ENCODE measurements at places on chromosomes 7 and 10. TPM values are rescaled to one million over a fixed set of nuclear protein-coding genes. Genes with fewer than 3 reads are reported as not detected.
A peak's percentile ranks its signal among the peaks of the same experiment; 100 is the strongest.

DNA sequence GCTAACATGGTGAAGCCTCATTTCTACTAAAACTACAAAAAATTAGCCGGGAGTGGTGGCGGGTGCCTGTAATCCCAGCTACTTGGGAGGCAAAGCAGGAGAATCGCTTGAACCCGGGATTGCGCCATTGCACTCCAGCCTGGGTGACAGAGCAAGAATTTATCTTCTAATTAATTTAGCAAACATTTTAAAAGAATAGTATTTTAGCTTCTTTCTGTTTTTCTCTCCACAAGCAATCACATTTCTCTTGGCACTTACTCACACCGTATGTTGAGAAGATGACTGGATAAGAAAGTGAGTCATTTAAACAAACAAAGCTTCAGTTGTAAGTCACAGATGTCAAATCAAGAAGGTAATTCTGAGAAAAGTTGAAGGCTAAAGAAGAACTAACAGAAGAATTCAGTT lies 264.0 kb downstream of the ARL4A start:
- DNase-seq, result no peak

The KMT2E gene
- polyA plus RNA-seq, result 68.2 TPM

The HOXA4 gene
- polyA plus RNA-seq, result 31.6 TPM

The CPA4 gene
- 0.27 TPM for polyA plus RNA-seq

The PTPRZ1 gene
- polyA plus RNA-seq, result 3.9 TPM

The HOGA1 gene
- polyA plus RNA-seq, result 63.7 TPM

- DNase-seq, result no peak
Measured at GRCh38 chr10:44628921-44629320, 244.0 kb upstream of the CXCL12 start.

DNA sequence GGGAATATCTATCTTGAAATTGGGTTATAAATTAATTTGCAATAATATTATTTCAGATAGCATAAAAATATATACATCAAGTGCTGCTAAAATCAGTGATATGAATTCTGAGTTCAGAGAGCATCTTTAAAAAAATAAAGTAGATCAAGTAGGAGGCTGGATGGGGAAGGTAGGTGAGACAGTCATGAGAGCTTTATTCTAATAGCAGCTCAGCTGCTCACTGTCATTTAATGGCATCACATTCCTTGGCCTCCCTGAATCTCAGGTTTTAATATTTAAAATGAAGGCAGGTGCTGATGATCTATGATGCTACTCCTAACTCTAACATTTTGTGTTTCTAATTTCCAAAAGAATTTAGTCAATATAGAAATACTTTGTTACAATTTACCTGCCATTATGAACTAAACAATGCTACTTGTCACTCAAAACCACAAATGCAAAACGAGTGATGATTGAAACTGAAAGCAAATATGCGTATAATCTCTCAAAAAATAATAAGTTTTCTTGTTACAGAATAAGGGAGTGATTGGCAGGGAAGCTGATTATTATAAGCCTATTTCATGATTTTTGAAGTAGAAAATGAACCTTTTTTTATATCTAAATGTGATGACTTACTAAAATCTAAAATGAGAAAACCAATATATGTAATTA lies 147.6 kb upstream of the CSTF2T start:
- DNase-seq, result no peak

The COL13A1 gene
- polyA plus RNA-seq, result 28.3 TPM

DNA sequence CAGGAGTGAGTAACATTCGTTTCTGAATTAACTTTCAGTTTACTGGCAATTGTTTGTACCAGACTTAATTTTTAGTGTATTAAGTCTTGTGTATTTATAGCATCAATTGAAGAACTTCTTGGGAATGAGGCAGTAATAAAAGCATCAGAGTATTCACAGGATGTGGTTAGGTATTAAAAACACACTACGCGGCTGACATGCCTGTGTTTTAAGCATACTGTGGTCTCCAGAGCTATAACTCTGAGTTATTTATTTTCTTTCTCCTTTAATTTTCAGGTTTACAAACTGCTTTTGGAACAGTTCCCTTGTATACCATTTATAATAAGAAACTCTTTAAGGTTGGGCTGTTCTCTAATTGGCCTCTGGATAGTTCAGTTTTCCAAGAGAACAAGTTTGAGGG lies 626.1 kb upstream of the NRG3 start:
- DNase-seq, result no peak

The TFR2 gene
- 1.1 TPM for polyA plus RNA-seq

DNA sequence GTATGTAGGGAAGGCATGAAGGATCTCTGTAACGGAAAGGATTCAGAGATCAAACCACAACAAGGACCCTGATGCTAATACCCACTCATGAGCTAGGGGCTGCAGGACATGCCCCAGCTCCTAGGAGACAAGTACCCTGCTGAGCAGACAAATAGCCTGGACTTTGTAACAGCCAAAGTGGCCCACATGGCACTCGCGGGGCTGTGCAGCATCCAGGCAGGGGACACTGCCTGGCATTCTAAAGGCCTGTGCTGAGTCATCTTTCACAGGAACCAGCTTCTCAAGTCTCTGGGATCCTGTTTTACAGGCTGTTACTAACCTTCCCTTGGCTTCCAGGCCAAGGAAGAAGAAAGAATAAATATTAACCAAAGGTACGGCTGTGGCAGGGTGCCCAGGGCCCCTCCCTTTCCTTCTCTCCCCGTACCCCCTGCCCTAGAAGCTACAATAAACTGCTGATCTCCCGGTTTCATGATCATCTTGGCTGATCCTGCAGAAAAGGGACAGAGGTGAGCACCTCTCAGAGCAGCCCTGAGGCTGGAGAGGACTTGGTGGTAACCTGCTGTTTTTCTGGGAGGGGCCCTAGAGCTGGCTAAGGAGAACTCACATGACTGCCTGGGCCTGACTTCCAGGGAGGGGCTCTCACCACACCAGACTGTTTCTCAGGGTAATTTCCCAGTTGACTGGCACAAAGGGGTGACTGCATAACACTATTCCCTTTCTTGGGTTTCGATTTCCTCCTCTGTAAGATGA lies 4.2 kb upstream of the RPEL1 start:
- peak; percentile 63 for DNase-seq
